ENCODE measurements at places on chromosomes 5 and 9.

- no peak for DNase-seq
Measured at GRCh38 chr9:137168904-137169856, 671 bp downstream of the LRRC26 start.

GRCh38 chr9:109229682-109230081 lies 62.6 kb upstream of the FRRS1L start:
- no peak for DNase-seq

- DNase-seq, result no peak
Measured at GRCh38 chr5:142080248-142080647, 28.3 kb upstream of the NDFIP1 start.

- peak; percentile 91 for DNase-seq
Measured at GRCh38 chr5:172929371-172929838, 29.8 kb upstream of the RPL26L1 start.

GRCh38 chr5:150497274-150497988 lies 10.5 kb upstream of the NDST1 start:
- DNase-seq, result no peak
